Amniotic epithelial cell (primary cell): ENCODE measurements at places on chromosomes 2 and 18.
A peak's percentile ranks its signal among the peaks of the same experiment; 100 is the strongest.

GRCh38 chr2:29329899-29330298, 214.7 kb downstream of the CLIP4 start:
- DNase-seq, result no peak

DNA sequence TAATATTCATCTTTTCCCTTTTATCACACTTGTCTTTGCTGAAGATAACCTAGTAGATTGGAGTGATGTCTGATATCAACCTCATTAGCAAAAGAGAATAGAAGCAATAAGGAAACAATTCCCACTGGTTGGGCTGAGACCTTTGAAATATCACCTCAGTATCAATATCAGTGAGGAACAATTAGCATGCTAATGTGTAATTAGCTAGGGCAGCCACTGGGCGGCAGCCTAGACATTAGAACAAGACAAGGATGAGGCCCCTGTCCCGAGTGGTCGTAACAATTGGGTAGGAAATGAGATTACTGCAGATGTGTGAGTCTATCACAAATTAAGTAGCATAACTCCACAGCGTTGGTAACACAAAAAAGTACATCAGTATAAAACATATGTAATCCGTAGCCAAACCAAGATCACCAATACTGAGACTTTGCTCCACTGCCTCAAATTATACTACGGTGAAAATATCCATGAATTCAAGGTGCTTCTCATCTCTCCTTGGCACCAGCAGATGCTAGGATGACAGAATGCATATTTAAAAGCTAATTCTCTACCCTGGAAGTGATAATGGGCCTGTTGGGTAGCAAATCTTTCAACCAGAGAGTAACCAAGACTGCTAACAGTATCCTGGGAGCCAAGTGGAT, 99.1 kb downstream of the ALPK2 start:
- DNase-seq, result peak; percentile 50

- DNase-seq, result peak; percentile 79
Observed at GRCh38 chr2:38095996-38096861, 20.3 kb upstream of the CYP1B1 start.

DNA sequence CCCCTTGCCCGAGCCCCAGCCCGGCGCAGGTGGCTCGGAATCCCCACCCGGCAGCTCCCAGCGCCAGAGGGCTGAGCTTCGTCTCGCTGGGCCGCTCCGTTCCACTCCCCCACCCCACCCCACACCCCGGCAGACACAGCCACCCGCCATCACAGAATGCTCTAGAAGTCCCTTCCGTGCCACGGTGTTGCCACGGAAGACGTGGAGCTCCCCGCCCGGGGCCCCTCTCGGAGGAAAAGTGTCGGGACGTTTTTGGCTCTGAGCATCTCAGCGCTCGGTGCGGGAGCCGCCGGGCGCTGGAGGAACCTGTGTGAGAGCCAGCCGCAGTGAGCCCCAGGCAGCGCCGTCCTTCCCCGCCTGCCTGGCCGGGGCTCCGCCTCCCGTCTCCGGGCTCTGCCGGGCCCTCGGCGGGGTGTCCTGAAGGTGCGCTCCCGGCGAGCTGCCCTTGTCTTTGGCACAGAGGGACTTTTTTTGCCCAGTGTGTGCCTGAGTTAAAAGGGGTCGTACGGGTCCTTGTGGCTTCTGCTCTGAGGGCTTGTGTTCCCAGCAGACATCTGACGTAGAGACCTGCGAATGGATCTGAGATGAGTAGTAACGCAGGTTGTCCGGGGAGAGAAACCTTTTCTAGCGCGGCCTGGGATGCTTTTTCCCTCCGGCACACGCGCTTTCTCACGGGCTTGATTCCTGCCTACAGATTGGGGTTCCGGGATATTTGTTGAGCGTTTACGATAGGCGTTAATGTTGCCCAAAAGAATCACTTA, 1.8 kb downstream of the ZCCHC2 start:
- DNase-seq, result peak; percentile 40

GRCh38 chr2:60483401-60483800, 70.1 kb downstream of the BCL11A start:
- peak; percentile 39 for DNase-seq

GRCh38 chr18:9191658-9192256, 55.2 kb downstream of the ANKRD12 start:
- no peak for DNase-seq

DNA sequence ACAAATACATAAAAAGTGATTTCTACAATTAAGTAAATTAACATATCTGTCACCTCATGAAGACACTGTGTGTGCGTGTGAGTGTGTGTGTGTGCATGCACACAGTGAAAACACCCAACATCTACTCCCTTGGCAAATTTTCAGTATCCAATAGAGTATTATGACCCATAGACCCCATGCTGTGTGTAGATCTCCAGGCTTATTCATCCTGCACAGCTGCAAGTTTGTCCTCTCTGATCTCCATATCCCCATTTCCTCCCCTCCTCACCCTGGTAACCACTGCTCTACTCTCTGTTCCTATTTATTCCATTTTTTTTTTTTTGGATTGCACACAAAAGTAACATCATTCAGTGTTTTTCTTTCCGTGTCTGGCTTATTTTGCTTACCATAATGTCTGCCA, 391.0 kb downstream of the SOX11 start:
- DNase-seq, result no peak

DNA sequence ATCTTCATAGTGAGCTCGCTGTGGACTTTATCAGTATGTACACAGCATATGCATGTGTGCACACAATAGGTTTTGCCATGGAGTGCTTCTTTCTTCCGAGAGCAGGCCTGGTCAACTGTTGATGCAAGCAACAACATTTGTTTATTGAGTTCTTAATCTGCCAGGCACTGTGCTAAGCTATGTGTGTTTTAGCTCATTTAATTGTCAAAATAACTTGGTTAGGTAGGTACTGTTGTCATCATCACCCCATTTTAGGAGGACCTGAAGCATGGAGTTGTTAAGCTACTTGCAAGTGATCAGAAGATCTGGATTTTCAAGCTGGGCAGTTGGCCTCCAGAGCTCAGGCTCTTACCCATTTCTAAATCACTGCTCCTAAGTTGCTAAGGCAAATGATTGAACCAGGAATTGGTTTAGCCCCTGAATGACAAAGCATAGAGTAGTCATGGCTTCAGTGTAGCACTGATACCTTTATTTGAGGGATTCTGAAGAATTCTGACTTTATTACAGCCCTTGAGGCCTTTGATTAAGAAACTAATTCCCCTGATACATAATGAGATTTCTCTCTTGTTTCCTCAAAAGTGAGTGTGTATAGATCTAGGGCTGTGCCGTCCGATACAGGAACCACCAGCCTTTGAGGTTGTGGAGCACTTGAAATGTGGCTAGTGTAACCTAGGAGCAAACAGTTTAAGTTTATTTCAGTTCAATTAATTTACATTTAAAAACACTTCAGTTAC, 132.9 kb downstream of the FMNL2 start:
- no peak for DNase-seq

DNA sequence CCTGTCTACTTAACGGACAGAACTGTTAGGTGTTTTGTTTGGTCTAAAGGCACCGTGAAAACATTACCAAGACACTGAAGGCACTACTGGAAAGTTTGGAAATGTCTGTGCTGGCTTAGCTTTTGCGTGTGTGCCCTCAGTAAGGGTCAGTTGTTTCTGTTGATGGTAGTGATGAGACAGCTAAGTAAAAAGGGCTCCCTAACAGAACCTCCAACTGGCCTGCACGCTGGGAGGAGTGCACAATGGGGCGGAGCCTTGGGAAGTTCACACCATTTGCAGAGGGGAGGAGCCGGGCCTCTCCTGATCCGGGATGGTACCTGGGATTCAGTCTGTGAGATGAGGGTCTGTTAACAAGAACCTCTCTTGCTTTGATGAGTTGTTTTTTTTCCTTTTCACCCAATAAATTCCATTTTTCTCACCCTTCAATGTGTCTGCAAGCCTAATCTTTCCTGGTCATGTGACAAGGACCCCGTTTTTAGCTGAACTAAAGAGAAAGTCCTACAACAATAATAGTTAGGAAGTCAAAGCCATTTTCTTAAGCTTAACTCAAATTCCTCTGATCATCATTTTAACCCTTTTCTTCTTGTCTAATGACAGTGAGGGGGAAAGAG, 368.7 kb downstream of the PARD3B start:
- DNase-seq, result no peak

GRCh38 chr2:121429119-121429903, 101.4 kb upstream of the RNU4ATAC start:
- DNase-seq, result peak; percentile 94

GRCh38 chr2:239193401-239193811, 207.4 kb downstream of the HDAC4 start:
- no peak for DNase-seq

DNA sequence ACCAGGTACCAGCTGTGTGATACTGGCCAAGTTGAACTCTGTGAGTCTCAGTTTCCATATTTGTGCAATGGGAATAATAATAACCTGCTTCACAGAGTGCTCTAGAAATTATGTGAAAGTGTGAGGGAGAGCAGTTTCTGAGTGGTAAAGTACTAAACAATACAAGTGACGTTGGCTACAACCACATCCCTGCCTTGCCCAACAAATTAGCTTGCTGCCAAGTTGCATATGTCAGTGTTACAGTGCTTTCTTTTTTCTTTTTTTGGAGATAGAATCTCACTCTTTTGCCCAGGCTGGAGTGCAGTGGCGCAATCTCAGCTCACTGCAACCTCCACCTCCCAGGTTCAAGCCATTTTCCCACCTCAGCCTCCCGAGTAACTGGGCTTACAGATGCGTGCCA, 533.6 kb upstream of the MEX3C start:
- no peak for DNase-seq

- DNase-seq, result no peak
Observed at GRCh38 chr2:256094-256493, 7.7 kb downstream of the SH3YL1 start.

DNA sequence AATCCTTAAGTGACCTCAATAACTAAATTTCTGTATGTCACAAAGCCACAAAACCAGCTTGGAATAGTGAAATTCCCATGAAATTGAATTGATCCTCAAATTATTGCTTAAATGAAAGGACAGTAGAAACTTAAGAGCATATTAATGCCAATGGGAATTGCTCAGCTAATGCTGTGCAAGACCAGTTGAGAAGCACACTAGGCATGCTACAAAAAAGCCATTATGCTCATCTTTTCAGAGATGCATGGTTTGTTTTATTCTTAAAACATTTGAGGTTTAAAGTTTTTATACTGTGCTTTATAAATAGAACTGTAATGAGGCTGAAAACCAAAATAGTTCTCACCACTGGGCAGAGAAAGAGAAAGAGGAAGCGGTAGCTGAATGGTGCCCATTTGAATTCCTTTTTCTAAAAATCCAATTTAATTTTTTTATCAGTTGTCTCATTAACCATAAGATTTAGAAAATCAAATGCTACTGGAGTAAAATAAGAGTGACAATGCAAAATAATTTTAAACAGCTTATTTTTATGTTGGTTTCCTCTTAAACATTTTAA, 98.6 kb downstream of the LNPK start:
- DNase-seq, result no peak

DNA sequence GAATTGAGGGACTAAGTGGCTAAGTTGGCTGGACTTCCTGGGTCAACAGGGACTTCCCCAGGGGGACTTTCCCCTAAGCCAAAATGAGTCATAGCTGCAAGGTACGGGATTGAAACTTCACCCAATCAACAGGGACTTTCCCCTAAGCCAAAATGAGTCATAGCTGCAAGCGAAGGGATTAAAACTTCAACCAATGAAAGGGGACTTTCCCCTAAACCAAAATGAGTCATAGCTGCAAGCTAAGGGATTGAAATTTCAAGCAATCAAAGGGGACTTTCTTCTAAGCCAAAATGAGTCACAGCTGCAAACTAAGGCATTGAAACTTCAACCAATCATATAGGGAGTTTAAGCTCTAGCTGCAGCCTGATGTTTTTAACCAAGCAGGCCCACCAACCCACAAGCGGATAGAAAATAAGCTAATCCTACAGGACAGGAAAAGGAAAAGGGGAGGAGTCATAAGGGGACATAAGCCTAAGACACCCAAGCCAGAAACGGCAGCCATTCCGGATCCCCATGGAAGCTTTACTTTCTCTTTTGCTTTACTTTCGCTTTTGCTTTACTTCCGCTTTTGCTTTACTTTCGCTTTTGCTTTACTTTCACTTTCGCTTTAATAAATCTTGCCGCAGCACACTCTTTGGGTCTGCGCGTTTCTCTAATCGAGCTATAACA, 1375.4 kb upstream of the CELF4 start:
- peak; percentile 12 for DNase-seq
